ENCODE measurements at places on chromosomes 3 and 15. TPM values are rescaled to one million over a fixed set of nuclear protein-coding genes. Genes with fewer than 3 reads are reported as not detected.

The UROC1 gene
- not detected for total RNA-seq

- H3K27ac ChIP-seq, result no peak overlapping the region
- H3K27me3 ChIP-seq, result no peaks in the 10 kb centered on the region
- no peak overlapping the region for H3K4me3 ChIP-seq
- H3K36me3 ChIP-seq, result no peaks in the 10 kb centered on the region
These were observed 193.2 kb upstream of the ZNF385D start for GRCh38 chr3:21944251-21944650.

- no peak overlapping the region for H3K27ac ChIP-seq
- H3K4me3 ChIP-seq, result no peak overlapping the region
- H3K4me1 ChIP-seq, result peaks cover 11% of the 10 kb centered on the region
- H3K27me3 ChIP-seq, result no peaks in the 10 kb centered on the region
These were observed 315.1 kb upstream of the TBC1D5 start for GRCh38 chr3:18057471-18058091.

- DNase-seq, result no peak
- peaks cover 53% of the 10 kb centered on the region for H3K27me3 ChIP-seq
- no peak overlapping the region for H3K27ac ChIP-seq
- no peaks in the 10 kb centered on the region for H3K36me3 ChIP-seq
These were observed 107.0 kb upstream of the RORA start for GRCh38 chr15:61336026-61336638.

Measured in MCF 10A (cell line).